ENCODE measurements at places on chromosomes 11 and 22.
A peak's percentile ranks its signal among the peaks of the same experiment; 100 is the strongest.

GRCh38 chr11:111336582-111337256 lies 38.4 kb downstream of the POU2AF3 start:
- DNase-seq, result no peak

DNA sequence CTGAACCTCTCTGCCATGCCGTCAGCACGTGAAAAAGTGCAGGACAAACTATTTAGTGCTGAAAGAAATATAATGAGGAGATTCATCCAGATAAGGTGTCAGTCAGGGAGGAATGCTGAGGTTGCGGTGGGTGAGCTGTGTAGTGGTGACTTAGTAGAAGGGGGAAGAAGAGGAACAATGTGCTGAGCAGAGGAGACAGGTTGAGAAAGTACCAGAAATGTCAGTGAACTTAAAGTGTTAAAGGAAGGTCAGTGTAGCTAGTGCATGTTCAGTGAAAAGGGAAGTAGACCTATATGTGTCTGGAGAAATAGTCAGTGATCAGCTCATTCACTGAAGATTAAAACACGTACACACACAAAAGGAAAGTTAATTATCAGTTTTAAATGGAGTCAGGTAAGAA lies 237.6 kb upstream of the CCDC179 start:
- no peak for DNase-seq

- no peak for DNase-seq
These were observed 111.8 kb downstream of the HIPK3 start for GRCh38 chr11:33368931-33369330.

DNA sequence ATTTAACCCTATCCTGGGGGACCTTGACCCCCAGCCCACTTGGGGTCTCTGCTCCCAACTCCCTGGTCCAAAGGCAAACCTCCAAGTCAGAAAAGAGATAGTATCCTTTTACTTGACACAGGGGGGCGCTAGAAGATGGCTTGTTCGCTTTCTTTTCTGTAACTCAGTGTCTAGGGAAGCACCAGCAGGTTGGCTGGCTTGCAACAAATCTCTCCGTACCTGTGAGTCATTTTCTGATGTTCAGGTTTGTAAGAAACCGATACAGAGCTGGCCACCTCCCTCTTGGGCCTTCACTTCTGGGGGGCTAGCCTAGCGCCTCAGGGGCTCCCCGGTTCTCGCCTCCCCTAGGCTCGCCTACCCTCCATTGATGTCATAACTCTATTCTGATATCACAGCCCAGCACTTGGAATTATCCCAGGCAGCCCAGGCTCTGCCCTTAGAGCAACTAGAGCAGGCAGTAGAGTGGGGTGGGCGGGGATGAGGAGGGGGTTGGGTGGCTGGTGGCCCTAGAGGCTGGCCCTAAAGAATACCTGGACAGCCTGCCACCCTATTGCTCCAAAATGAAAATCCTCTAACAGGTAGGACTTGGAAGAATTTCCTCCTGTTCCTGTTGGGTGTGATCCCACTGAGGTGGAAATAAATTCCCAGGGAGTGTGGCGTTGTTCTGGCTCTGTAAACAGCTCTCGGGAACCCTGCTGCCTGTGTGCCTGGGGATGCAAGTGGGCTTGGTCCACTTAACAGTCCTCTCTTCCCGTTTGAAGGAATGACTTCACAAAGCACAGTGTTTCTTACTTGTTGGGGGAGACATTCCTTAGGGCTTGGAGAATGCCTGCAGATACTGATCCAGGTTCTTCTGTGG lies 69.4 kb downstream of the OSBP2 start:
- peak; percentile 27 for DNase-seq

All from activated CD4-positive, alpha-beta T cell treated with anti-CD3 and anti-CD28 coated beads, Interleukin-2, amount 50 U/mL, for 4 hours (primary cell).